Esophagus squamous epithelium (tissue), 5 donors: ENCODE measurements at places on chromosomes 1 and 21.

DNA sequence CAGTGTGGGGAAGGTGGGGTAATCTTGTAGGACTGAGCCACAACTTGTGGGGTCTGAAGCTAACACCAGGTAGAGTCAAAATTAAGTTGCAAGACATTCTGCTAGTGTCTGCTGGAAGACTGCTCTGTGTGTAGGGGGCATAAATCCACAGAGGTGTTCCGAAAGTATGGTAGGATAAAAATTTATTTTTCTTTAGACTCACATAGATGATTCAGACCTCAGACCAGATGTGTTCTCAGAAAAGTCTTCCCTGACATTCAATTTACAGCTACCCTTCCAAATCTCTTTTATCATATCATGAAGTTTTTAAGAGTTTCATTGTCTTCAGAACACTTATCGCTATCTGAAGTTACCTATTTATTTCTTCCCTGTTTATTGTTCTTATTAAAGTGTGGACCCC, 21.3 kb downstream of the DUSP10 start:
- DNase-seq: no peak

GRCh38 chr1:208207388-208208131, 36.6 kb downstream of the PLXNA2 start:
- DNase-seq: no peak

- DNase-seq: no peak
These were observed 222.4 kb upstream of the JUN start for GRCh38 chr1:59006289-59006658.

DNA sequence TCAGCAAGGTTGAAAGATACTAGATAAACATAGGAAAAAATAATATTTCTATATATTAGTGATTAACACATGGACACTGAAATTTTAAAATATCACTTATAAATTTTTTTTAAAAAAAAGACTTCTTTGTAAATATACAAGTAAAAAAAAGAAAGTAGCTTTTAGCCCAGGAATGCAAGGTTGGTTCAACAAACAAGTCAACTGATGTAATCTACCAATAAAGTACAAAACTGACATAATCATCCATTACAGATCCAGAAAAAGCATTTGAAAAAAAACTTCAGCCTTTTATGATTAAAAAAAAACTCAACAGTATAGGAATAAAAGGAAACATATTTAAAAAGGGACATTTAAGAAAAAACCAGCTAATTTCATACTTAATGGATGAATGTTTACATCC, 48.4 kb downstream of the TRMT1L start:
- no peak for DNase-seq

- peak; percentile 33 for DNase-seq
These were observed 14.8 kb downstream of the IL6R start for GRCh38 chr1:154419620-154420571.

DNA sequence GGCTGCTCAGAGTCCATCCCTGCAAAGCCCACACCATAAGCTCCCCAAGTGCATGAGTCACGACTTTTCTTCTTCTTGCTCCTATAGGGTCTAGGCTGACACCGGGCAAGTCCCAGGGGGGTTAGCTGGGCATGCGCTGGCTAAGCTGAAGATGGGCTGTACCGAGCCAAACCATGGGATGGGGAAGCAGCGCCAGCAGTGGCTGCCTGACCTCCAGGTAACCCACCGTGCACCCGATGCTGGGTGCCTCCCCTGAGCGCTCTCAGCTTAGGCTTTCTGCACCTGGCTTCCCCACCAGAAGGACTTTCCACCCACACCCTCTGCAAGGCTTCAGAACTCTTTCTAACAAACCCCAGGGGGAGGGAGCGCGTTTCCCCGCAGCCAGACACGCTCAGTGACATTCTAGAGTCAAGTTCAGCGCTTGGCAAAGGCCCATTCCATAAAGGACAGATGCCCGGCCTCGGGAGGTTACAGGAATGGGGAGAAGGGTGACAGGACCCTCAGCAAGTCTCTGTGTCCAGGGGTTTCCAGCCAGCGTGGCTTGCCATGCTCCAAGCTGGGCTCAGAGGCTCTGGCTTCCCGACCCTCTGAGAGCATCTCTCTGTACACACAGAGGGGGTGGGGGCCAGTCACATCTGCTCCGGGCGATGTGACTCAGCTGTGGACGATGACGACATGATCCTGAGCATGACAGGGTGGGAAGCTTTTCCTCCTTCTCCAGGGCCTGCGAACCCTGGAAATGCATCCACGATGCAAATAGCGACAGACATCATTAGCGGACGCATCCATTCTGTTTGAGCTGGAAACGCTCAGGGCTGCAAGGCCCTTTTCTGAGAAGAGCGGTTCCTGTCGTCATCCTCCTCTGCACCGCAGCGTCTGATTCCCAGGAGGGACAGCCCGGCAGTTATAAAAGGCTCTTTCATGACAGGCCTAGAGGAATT, 107.8 kb downstream of the SIK1 start:
- DNase-seq: no peak
